ENCODE measurements at places on chromosomes 6 and 20.

DNA sequence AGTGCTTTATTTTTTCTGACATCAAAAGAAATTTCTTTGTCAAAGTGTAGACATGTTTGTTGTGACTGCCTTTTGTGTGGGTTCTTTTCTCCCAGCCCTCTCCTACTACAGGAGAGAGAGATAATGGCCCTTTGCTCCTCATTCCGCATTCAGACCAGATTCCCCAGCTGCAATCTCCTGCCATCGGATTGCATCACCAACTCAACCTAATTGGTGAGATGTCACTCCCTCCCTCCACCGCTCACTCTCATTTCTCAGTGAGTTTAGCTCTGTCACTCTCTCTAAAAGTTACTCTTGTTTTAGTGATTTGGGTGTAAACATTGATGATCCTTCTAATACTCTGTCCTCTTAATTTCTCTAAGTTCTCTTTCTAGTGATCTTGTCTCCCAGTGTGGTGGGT lies 22.7 kb downstream of the UTRN start:
- no peak for DNase-seq

DNA sequence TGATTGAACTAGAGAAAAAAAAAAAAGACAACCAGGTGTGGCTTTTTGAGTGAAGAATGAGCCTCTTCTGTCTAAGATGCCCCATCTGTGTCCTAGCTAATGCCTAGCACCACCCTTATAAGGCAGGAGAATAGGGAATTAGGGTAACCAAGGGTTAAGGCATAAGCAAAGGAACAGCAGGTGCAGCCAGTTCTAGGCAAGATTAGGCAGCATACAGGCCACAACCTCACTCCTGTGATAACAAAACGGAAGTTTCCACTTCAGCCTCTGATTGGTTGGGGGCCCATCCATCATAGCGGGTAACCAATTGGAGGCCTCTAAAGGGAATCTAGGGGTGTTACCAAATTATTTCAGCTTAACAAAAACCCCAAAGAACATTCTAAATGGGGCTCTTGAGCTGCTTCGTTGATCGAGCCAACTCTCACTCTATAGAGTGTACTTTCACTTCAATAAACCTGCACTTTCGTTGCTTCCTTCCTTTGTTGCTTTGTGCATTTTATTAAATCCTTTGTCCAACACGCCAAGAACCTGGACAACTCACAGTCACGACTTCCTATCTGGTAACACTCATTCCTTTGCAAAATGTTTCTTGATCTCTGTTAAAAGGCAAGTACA lies 61.9 kb upstream of the TAGAP start:
- DNase-seq: peak; percentile 91

DNA sequence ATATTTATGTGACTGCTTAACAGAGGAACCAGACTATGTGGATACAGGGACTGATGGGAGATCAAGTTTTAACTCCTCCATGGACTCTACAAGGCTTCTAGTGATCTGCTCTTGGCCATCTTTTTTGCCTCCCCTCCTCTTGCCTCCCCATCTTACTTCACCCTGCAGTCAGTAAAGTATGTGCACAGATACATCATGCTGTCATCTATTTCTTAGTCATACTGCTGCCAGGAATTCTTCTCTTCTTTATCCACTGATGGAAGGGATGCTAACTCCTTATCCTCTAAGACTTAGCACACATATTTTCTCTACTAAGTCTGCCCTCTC lies 27.6 kb upstream of the FAM83C start:
- no peak for DNase-seq

DNA sequence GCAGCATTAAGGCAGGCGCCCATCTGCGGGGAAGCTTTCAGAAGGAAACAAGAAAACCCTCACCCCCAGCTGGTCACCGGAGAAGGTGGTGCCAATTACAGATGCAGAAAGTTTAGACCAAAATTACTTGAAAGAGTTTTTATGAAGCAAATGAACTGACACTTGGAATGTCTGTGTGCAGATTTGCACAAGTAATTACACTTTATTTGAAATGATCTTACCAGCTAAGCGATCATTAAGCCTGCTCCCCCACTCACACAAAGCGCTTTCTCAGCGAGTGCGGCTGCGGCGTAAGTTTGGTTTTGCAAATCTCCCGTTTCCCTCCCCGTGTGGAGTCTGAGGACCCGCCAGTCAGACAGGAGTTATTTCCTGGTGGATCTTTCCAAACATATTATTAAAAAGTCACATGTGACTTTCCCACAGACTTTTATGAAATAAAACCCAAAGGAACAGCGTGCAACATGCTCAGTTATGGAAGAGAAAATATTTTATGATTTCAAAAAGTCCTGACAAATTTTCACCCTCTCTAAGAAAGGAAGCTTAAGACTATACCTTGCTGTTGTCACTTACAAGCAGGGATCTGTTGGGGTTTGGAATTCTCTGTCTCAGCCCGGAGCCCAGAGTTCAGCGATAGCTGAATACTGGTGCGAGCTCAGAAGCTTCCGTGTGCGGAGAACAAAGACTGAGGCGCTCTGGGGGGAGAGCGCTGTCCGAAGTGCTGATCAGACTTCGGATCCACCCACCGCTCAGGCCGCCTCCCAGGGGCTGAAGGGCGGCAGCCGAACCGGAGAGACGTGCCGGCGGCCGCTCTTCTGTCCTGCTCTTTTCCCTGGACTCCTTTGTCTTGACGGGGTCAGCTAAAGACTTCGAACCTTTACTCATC lies 2.7 kb upstream of the MYT1 start:
- DNase-seq: no peak

DNA sequence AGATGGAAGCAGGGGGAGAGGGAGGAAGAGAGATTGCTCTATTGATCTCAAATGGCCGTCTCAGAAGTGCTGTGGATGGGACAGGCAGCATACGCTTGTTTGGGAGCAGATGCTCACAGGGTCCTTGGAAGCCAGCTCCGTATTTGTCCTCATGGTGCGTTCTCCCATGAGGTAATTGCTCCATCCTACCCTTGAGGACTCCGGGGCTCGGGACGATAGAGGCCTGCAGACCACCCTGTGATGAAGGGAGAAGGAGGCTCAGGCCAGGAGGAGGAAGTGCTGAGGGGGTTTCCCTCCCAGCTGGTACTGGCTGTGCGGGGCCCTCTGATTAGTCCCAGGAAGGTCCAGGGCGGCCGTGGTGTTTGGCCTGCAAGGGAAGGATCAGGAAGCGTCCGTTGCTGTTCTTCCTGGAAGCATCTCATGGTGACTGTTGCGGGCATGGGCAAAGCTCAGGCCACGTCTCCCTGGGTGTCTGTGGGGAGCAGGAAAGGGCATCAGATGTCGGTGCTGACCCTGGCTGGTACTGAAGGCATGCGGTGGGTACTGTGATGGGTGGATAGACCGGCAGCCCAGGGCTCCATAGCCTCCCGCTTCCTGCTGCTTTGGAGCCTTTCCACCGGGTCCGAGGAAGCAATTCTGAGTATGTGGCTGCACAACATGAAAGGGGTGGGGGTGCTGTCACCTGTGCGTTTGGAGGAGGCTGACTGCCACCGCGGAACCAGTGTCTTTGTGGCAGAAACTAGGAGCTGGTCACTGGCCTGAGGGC lies 158.3 kb downstream of the SYCP2 start:
- DNase-seq: no peak

GRCh38 chr6:13725052-13725451 lies 13.4 kb upstream of the RANBP9 start:
- no peak for DNase-seq

- no peak for DNase-seq
Measured at GRCh38 chr20:50302341-50303057, 111.9 kb downstream of the CEBPB start.

- DNase-seq: no peak
Measured at GRCh38 chr20:44296011-44296410, 15.0 kb downstream of the FITM2 start.

- DNase-seq: no peak
Measured at GRCh38 chr6:376827-377640, 14.5 kb upstream of the IRF4 start.

GRCh38 chr6:170249817-170250216 lies 41.1 kb downstream of the DLL1 start:
- DNase-seq: no peak

DNA sequence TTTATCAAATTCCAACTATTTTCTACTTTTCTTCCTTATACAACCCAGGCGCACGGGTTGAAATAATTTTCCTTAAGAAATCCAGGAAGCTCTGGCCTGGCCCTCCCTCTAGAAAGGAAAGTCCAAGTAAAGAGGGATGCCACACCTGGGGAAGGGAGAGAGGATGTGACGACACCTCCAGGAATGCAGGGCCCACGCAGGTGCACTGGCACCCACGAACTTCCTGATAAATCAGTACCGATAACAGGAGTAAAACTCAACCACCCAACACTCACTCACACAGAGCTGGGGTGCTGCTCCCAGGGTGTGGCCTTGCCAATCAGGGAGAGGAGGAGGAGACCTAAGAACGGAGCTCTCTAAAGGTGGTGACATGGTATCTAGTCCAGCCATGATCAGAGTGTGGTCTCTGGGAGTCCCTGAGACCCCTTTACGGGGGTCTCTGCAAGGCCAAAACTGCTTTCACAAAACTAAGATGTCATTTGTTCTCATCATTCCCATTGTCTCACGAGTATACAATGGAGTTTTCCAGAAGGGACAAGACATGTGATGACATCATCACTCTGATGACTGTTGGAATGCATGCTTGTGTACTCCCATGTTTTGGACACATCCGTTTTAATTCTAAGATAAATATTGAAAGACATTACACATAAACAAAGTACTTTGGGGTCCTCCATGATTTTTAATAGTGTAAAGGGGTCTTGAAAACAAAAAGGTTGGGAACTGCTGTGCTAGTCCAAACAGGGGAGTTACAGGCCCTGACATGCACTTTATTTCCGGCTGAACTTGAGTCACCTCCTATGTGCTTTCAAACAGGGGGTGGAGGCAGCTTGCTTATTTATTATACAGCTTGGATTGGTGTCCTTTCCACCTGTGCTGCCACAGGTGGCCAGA lies 2.2 kb upstream of the PARD6B start:
- DNase-seq: no peak

GRCh38 chr6:13614126-13614925 lies 809 bp upstream of the NOL7 start:
- DNase-seq: no peak

- DNase-seq: no peak
Measured at GRCh38 chr20:38129893-38130609, 35.0 kb downstream of the TGM2 start.

GRCh38 chr6:4805553-4806336 lies 29.5 kb downstream of the CDYL start:
- no peak for DNase-seq

DNA sequence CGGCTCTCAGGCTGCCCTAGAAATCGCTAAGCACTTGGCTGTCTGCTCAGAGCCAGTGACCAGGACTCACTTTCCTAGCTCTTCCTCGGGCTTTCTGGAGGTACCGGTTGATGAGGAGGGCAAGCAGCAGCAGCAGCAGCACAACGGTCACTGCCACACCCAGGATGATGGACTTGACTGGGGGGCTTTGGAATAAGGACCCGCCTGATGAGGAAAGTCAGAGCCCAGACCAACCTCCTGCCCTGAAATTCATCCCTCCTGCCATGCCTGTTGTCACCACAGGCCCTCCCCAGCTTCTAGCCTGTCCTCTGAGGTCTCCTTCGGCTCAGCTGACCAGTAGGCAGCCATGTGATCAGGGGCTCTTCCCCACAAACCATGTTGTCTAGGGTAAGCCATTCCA lies 16.2 kb downstream of the TREML2 start:
- DNase-seq: no peak

DNA sequence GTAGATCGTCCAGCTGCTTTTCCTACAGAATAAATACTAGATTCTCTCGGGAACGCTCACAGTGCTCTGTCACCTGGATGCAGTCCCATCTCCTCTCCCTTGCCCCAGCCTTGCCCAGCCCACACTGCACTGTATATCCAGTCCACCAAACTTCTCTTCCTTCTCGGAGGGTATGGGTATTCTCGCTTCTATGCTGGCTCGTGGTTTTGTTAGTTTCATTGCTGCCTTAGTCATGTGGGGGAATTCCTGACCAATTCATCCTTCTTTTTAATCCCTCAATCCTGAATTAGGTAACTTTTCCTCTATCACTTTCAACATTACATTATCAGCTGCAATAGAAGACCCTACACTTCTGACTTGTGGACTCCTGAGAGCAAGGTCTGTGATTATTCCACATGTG lies 252.4 kb downstream of the GMDS start:
- DNase-seq: no peak

GRCh38 chr6:37630281-37630799 lies 67.3 kb downstream of the MDGA1 start:
- no peak for DNase-seq

DNA sequence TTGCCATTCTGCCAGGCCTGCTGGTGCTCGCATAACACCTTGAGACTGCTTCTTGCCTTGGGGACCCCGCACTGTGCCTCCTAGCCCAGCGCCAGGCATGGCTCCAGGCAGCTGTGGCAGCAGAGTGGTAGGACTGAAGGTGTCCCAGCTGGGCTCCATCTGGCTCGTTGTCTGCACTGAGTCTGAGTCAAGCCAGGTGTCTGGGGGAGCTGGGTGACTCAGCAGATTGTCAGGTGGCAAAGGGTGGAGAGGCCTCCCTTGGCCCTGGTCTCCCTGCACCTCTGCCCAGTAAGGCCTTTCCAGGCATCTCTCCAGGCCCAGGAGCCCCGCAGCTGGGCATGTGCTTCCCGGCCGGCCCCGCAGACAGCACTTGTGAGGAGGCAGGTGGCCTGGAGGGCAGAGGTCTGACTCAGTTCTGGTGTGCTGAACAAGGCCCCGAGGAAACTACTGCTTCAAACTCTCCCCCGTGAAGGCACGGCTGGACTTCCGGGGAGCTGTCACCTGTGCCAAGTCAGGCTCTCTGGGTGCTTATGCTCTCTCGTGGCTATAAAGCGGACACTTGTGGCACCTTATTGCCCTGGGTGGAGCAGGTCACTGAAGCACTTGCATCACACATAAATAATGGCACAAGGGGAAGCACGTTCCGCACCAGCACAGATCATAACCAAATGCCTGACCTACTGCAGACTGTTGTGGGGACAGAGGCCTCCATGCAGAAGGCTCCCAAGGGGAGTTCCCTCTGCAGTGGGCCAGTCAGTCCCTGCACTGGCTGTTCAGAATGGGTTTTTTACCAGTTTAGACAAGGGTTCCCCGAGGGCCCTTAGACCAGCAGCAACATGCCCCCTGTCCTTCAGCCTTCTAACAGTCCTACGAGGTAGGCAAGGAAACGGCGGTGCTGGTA lies 27.5 kb downstream of the FOXC1 start:
- DNase-seq: no peak

GRCh38 chr6:151544453-151544852 lies 50.6 kb downstream of the CCDC170 start:
- DNase-seq: no peak

DNA sequence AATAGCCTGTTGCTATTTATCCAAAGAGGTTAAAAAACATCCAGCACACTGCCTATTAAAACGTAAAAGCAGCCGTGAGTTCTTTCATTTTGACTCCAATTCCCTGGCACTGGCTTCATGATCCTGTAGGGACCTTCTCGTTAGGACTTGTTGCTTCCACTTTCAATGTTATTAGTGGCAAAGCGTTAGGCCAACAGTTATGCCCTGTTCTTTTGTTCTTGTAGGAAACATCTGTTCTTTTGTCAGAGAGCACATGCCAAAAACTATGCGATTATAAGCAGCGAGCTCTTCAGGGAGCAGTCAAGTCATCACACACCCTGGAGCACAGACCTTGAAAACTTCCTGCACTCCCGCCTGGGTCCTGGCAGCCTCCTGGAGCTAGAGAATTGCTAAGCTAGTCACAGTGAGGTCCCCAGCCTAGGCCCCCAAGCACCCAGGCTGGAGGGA lies 609.5 kb upstream of the ARID1B start:
- DNase-seq: no peak

GRCh38 chr6:108960601-108961000 lies 112.4 kb downstream of the ARMC2 start:
- no peak for DNase-seq

GRCh38 chr6:150395388-150396009 lies 26.7 kb downstream of the IYD start:
- no peak for DNase-seq

- DNase-seq: no peak
Measured at GRCh38 chr6:2807342-2808090, 34.1 kb downstream of the SERPINB1 start.

Data from activated CD4-positive, alpha-beta T cell treated with anti-CD3 and anti-CD28 coated beads for 24 hours (primary cell).